Calu3 (cell line): ENCODE measurements at places on chromosomes 7 and 10. TPM values are rescaled to one million over a fixed set of nuclear protein-coding genes. Genes with fewer than 3 reads are reported as not detected.

GPR26 gene
- not detected in 2 replicates for total RNA-seq

GRCh38 chr10:32408690-32409089 is 37.2 kb upstream of the CCDC7 start:
- no peaks in the 10 kb centered on the region for H3K27me3 ChIP-seq
- peaks cover 11% of the 10 kb centered on the region for H3K4me1 ChIP-seq
- no peaks in the 10 kb centered on the region for H3K36me3 ChIP-seq
- no peak overlapping the region for H3K4me3 ChIP-seq
- no peak for DNase-seq

DNA sequence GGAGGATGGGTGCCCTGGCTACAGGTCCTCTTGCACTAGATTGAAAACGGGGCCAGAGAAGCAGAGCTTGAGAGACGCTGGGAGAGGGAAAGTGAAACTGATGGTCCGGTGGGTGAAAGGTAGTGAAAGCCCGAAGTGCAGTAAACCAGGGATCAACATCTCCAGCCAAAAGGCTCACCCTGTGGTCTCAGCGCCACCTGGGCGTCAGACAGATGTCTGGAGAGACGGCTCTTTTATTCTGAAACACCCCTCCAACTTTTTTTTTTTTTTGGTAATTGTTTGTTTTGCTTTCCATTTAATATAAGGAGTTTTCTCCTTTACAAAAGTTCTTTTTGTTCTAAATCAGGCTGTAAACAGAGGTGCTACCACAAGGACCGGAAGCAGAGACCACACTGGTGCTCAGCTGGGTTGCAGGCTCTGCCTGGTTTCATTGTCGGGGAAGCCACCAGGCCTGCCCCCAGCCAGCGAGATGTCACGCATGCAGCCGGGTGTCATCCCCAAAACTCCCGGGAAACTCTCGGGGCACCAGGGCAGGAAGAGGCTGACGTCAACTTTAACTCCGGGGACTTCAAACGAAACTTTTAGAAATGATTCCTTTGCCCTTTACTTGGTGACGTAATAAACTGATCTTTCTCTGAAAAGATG is 11.2 kb downstream of the IL2RA start:
- peaks cover 43% of the 10 kb centered on the region for H3K27me3 ChIP-seq
- H3K4me3 ChIP-seq: peak overlapping the region; percentile 70
- H3K36me3 ChIP-seq: peaks cover 10% of the 10 kb centered on the region
- H3K4me1 ChIP-seq: peaks cover 40% of the 10 kb centered on the region

GRCh38 chr10:52653263-52653909 is 119.2 kb downstream of the MBL2 start:
- no peak overlapping the region for H3K4me3 ChIP-seq
- H3K27me3 ChIP-seq: no peaks in the 10 kb centered on the region
- no peaks in the 10 kb centered on the region for H3K4me1 ChIP-seq

OR2A12 gene
- not detected in 2 replicates for total RNA-seq

GRCh38 chr7:37642028-37642540 is 41.5 kb upstream of the GPR141 start:
- H3K36me3 ChIP-seq: no peaks in the 10 kb centered on the region
- no peaks in the 10 kb centered on the region for H3K4me1 ChIP-seq
- H3K27ac ChIP-seq: no peak overlapping the region
- H3K27me3 ChIP-seq: no peaks in the 10 kb centered on the region
- DNase-seq: no peak

HYAL4 gene
- total RNA-seq: not detected in 2 replicates

OR2A5 gene
- total RNA-seq: not detected in 2 replicates

DNA sequence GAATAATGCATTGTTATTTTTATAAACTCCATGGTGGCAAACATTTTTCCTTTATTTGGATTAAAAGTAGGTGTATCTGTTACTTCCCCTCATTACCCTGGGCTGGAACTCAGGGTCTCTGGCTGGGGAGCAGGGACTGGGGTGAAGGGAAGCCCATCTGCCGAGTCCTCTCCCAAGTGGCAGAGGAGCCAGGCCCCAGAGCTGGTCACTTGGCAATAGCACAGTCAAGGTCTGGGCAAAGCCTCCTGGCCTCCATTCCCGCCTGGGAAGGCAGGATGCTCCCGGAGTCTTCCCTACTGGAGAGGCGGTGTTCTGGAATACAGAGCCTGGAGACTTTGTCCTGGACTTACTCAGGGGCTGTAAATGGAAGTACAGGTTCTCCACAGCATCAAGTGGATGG is 76.2 kb downstream of the CDH23 start:
- H3K27ac ChIP-seq: no peak overlapping the region
- no peak overlapping the region for H3K4me3 ChIP-seq
- H3K4me1 ChIP-seq: no peaks in the 10 kb centered on the region
- peaks cover 58% of the 10 kb centered on the region for H3K27me3 ChIP-seq
- no peak for DNase-seq
- no peaks in the 10 kb centered on the region for H3K36me3 ChIP-seq

TFPI2 gene
- 213 and 218 TPM in 2 replicates for total RNA-seq

GRCh38 chr7:77403957-77404356 is 12.2 kb downstream of the GSAP start:
- H3K27ac ChIP-seq: no peak overlapping the region
- H3K27me3 ChIP-seq: no peaks in the 10 kb centered on the region
- no peak for DNase-seq
- H3K36me3 ChIP-seq: peaks cover 3% of the 10 kb centered on the region
- peaks cover 21% of the 10 kb centered on the region for H3K4me1 ChIP-seq

ENO4 gene
- total RNA-seq: 0.12 TPM in 1 of 2 replicates, not detected in the other

MICU1 gene
- total RNA-seq: 89.1 and 89.4 TPM in 2 replicates

GRCh38 chr10:121302541-121303180 is 295.6 kb downstream of the FGFR2 start:
- peak overlapping the region; percentile 27 for H3K27ac ChIP-seq
- DNase-seq: no peak
- H3K36me3 ChIP-seq: no peaks in the 10 kb centered on the region
- H3K4me3 ChIP-seq: no peak overlapping the region
- H3K27me3 ChIP-seq: no peaks in the 10 kb centered on the region

- no peak for DNase-seq
- no peaks in the 10 kb centered on the region for H3K36me3 ChIP-seq
- no peaks in the 10 kb centered on the region for H3K4me1 ChIP-seq
- H3K27me3 ChIP-seq: peaks cover 68% of the 10 kb centered on the region
- H3K4me3 ChIP-seq: no peak overlapping the region
- no peak overlapping the region for H3K27ac ChIP-seq
Observed at GRCh38 chr10:78535716-78536218, 502.1 kb downstream of the RPS24 start.

GRCh38 chr10:44781131-44781530 is 130.0 kb upstream of the TMEM72 start:
- peaks cover 47% of the 10 kb centered on the region for H3K27me3 ChIP-seq
- no peak for DNase-seq
- no peaks in the 10 kb centered on the region for H3K4me1 ChIP-seq

DNA sequence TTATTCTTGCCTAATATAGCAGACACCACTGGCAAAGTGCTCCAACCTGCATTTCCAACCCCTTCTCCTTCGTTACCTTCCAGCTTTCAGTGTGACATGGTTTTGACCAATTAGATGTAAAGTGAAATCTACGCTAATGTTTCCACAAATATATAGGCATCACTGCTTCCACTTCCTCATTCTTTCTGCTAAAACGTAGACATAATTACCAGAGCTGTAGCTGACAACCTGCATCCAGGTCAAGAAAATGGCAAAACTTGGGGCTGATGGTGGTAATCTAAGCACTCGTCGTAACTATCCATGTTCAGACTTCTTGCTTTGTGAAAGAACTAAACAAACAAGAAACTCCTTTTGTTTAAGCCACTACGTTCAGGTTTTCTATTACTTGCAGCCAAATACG is 41.8 kb upstream of the COL1A2 start:
- H3K27ac ChIP-seq: no peak overlapping the region
- no peaks in the 10 kb centered on the region for H3K27me3 ChIP-seq
- DNase-seq: no peak
- H3K36me3 ChIP-seq: no peaks in the 10 kb centered on the region
- H3K4me1 ChIP-seq: no peaks in the 10 kb centered on the region

DNA sequence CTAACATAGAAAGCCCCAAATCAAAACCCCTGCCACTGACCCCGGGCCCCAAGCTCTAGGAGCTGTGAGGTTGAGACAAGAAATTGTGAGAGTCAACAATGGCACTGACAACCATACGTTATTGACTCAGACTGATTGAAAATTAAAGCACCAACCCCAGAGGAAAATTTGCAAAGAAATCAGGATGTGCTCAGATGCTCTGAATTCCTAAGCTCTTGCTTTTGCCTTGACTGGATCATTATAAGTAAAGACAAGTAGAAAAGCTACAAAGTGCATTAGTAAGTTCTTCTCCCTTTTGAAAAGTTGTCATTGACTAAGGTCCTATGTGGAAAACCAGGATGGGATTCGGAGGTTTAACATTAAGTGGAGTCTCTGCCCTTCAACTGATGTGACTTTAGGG is 130.2 kb downstream of the SAMD9 start:
- H3K27ac ChIP-seq: no peak overlapping the region
- H3K36me3 ChIP-seq: no peaks in the 10 kb centered on the region
- no peaks in the 10 kb centered on the region for H3K27me3 ChIP-seq
- no peak overlapping the region for H3K4me3 ChIP-seq
- no peak for DNase-seq

MACC1 gene
- 190 and 199 TPM in 2 replicates for total RNA-seq

- H3K27ac ChIP-seq: peak overlapping the region; percentile 62
- no peaks in the 10 kb centered on the region for H3K27me3 ChIP-seq
- no peak for DNase-seq
Observed at GRCh38 chr10:69328380-69328735, 50.1 kb downstream of the HK1 start.

GRCh38 chr10:124611738-124612137 is 132.4 kb downstream of the FAM53B start:
- H3K4me1 ChIP-seq: no peaks in the 10 kb centered on the region
- no peak overlapping the region for H3K27ac ChIP-seq
- H3K4me3 ChIP-seq: no peak overlapping the region
- no peaks in the 10 kb centered on the region for H3K27me3 ChIP-seq
- peaks cover 6% of the 10 kb centered on the region for H3K36me3 ChIP-seq

DNA sequence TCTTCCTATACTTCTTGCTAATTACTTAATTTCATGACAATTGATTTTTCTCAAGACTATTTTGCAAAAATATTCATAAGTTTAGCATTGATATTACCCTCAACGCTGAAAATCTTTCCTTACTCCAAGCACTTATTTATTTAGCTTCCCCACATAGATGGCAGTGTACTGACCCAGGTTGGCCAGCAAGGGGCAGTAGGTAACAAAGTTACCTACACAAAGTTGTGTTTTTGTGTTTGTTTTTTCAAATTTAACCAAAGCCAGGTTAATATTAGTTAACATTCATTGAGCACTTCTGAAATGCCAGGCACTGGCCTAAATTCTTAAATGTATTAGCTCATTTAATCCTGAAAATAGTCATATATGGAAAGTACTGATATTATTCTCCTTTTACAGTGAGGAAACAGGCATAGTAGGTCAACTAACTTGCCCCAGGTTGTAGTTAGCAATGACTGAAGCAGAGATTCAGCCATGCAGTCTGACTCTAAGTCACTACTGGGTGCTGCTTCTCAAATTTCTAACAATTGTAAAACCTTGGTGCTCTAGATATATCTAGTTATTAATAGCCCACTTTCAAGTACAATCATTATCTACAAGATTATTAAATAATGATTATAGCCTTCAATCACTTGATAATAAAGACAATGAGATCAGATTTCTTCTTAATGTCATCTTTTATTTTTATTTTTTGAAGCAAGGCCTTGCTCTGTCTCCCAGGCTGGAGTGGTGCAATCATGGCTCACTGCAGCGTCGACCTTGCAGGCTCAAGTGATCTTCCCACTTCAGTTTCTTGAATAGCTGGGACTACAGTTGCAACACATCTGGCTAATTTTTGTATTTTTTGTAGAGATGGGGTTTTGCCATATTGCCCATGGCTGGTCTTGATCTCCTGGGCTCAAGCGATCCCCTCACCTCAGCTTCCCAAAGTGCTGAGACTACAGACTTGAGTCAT is 5.8 kb upstream of the GGCT start:
- peaks cover 21% of the 10 kb centered on the region for H3K36me3 ChIP-seq
- peak; percentile 63 for DNase-seq
- peak overlapping the region; percentile 59 for H3K4me3 ChIP-seq
- H3K4me1 ChIP-seq: peaks cover 23% of the 10 kb centered on the region
- peak overlapping the region; percentile 68 for H3K27ac ChIP-seq

- no peak overlapping the region for H3K4me3 ChIP-seq
- no peaks in the 10 kb centered on the region for H3K27me3 ChIP-seq
- no peak for DNase-seq
- H3K27ac ChIP-seq: no peak overlapping the region
- no peaks in the 10 kb centered on the region for H3K4me1 ChIP-seq
Observed at GRCh38 chr7:11753433-11753832, 78.6 kb downstream of the THSD7A start.

- no peak overlapping the region for H3K27ac ChIP-seq
- no peaks in the 10 kb centered on the region for H3K27me3 ChIP-seq
- no peak overlapping the region for H3K4me3 ChIP-seq
- DNase-seq: no peak
- H3K36me3 ChIP-seq: peaks cover 5% of the 10 kb centered on the region
Observed at GRCh38 chr10:95256268-95256667, 34.5 kb downstream of the PDLIM1 start.

DNA sequence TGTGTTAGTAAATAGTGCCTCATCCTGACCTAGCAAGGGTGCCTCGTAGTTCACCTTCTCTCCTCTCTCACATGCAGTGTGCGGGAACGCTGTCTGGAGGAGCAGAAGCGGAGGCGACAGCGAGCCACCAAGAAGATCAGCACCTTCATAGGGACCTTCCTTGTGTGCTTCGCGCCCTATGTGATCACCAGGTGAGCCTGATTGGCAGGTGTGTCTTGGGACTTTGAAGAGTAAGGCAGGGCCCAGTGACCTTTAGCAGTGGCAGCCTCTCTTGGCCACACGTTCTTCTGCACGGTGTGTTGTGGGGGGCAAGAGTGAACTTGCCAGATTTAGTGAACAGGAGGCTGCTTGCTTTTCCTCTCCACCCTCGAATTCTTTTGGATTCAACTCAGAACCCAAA is 8.6 kb downstream of the GPR26 start:
- DNase-seq: no peak
- peaks cover 5% of the 10 kb centered on the region for H3K36me3 ChIP-seq
- H3K27ac ChIP-seq: no peak overlapping the region
- no peak overlapping the region for H3K4me3 ChIP-seq

SORBS1 gene
- 2.8 and 4.0 TPM in 2 replicates for total RNA-seq

DNA sequence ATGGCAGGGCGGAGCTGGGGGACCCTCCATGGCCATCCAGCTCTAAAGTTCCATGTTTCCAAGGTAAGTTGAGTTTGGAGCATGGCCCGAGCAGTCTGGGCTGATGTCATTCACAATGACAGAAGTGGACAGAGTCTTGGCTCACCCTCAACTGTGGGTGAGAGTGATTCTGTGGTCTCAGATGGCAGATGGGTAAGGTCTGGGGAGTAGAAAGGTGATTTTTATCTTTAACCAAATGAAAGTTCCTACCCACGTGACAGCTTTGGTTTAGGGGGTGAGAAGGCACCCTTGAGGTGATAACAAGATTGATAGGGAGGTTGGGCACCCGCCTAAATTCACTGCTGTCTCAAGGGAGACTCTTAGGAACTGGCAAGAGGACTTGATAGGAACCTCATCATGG is 57.6 kb upstream of the PDZD8 start:
- no peaks in the 10 kb centered on the region for H3K4me1 ChIP-seq
- DNase-seq: no peak
- peaks cover 35% of the 10 kb centered on the region for H3K27me3 ChIP-seq
- no peaks in the 10 kb centered on the region for H3K36me3 ChIP-seq
- H3K27ac ChIP-seq: no peak overlapping the region
